ENCODE measurements at places on chromosomes 3 and 15. TPM values are rescaled to one million over a fixed set of nuclear protein-coding genes. Genes with fewer than 3 reads are reported as not detected.

GRCh38 chr3:111473550-111473949, 68.4 kb upstream of the CD96 start:
- no peak for DNase-seq
- H3K4me1 ChIP-seq = no peaks in the 10 kb centered on the region
- H3K27me3 ChIP-seq = peaks cover 4% of the 10 kb centered on the region

- H3K4me1 ChIP-seq = no peaks in the 10 kb centered on the region
- no peak overlapping the region for H3K4me3 ChIP-seq
- peaks cover 14% of the 10 kb centered on the region for H3K27me3 ChIP-seq
- no peaks in the 10 kb centered on the region for H3K36me3 ChIP-seq
- no peak for DNase-seq
Measured at GRCh38 chr3:37768107-37768809, 93.4 kb upstream of the CTDSPL start.

- H3K4me3 ChIP-seq = no peak overlapping the region
- H3K36me3 ChIP-seq = peaks cover 12% of the 10 kb centered on the region
- no peaks in the 10 kb centered on the region for H3K27me3 ChIP-seq
Measured at GRCh38 chr15:39968273-39969001, 34.5 kb downstream of the EIF2AK4 start.

DNA sequence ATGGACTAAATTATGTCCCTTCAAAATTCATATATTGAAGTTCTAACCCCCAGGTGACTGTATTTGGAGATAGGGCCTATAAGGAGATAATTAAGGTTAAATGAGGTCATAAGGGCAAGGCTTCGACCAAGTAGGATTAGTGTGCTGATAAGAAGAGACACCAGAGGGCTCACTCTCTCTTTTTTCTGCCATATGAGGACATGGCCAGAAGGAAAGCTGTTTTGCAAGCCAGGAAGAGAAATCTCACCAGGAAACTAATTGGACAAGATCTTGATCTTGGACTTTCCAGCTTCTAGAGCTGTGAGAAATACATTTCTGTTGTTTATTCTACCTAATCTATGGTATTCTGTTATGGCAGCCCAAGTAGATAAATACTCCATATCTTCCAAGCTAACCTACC, 503.6 kb upstream of the NAALADL2 start:
- no peak overlapping the region for H3K4me3 ChIP-seq
- H3K4me1 ChIP-seq = no peaks in the 10 kb centered on the region
- no peaks in the 10 kb centered on the region for H3K27me3 ChIP-seq
- H3K36me3 ChIP-seq = no peaks in the 10 kb centered on the region
- no peak for DNase-seq

- H3K4me1 ChIP-seq = peaks cover 13% of the 10 kb centered on the region
- H3K4me3 ChIP-seq = no peak overlapping the region
- H3K27ac ChIP-seq = no peak overlapping the region
- peaks cover 15% of the 10 kb centered on the region for H3K27me3 ChIP-seq
Measured at GRCh38 chr15:70301396-70301795, 203.7 kb upstream of the TLE3 start.

The CSPG5 gene
- total RNA-seq = 0.75 TPM
